ENCODE measurements at places on chromosomes 11 and 22.

GRCh38 chr11:102320188-102320587, 2.9 kb downstream of the BIRC3 start:
- DNase-seq = no peak

DNA sequence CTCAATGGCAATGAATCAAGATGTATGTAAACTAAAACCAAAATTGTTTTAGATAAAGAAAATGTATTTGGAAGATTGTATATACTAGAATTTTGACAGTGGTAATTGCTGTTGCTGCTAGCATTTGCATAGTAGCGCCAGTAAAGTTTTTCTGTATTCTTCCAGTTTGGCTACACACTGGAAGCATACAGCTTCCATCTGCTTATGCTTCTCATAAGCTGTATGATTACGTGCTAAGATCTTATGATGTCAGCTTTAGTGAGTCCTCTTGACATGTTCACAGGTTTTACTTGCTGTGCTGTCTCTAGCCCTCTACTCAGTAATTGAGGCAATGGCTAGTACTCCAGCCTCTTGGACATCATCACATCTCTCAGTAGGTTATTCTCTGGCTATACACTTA, 256.3 kb downstream of the DDX10 start:
- DNase-seq = no peak

DNA sequence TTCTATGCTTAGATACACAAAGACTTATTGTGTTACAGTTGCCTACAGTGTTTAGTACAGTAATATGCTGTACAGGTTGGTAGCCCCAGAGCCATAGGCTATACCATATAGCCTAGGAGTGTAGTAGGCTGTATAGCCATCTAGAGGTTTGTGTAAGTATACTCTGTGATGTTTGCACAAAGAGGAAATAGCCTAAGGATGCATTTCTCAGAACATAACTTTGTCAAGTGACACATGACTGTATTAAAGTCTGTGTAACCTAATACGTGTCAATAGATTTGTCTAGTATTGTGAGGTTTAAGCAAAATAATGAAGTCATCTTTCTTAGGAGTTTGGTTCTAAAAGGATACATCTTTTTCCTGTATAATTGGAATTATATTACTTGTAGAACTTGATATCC, 5.5 kb downstream of the ZC3H12C start:
- DNase-seq = no peak

DNA sequence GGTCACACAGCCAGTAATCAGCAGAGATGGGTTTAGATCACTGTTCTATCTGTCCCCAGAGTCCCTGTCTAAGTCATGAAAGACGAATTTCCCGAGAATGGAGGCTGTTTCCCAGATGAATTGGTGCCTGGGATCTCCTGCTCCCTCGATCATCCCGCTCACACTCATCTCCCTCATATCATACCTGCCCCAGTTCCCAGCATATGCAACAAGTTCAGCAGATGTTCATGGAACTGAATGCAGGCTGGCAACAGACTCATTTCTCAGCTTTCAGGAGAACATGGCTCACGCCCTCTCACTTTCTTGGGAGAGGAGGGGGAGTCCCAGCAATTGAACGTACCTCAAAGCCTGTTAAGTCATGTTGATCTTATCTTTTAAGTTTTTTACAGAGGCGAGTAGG, 22.1 kb downstream of the CD6 start:
- peak; percentile 50 for DNase-seq

- no peak for DNase-seq
Measured at GRCh38 chr11:26960281-26960680, 33.6 kb upstream of the FIBIN start.

GRCh38 chr11:110894224-110894623, 182.0 kb upstream of the ARHGAP20 start:
- no peak for DNase-seq

- no peak for DNase-seq
Measured at GRCh38 chr11:32429477-32429876, 5.9 kb downstream of the WT1 start.

GRCh38 chr11:21411104-21411503, 741.7 kb downstream of the NELL1 start:
- DNase-seq = no peak

DNA sequence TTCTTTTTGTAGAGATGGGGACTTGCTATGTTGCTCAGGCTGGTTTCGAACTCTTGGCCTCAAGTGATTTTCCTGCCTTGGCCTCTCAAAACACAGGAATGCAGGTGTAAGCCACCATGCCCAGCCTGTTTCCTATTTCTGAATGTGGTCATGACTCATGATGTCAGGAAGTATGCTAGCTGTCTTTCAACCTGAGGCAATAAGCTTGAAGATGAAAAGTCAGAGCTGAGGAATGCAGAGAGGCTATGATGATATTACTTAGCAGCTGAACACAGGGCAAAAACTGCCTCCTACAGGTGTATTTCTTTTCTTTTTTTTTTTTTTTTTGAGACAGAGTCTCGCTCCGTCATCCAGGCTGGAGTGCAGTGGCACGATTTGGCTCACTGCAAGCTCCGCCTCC, 9.0 kb upstream of the NUCB2 start:
- DNase-seq = no peak

DNA sequence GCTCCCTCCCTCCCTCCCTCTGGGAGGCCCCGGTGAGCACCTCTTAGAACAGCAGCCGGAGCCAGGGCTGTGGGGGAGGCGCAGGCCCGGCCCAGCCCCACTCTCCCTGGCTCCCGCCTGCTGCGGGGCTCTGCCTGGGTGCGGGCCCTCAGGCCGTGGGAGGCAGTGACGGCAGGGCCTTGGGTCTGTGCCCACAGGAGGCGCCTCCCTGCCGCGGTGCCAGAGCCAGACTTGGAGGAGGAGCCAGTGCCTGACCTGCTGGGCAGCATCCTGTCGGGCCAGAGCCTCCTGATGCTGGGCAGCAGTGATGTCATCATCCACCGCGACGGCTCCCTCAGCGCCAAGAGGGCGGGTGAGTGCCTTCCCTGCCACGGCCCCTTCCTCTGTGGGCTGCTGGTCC, 9.5 kb downstream of the IRF7 start:
- DNase-seq = no peak

GRCh38 chr11:64207256-64208085, 950 bp downstream of the FERMT3 start:
- peak; percentile 85 for DNase-seq

- DNase-seq = no peak
Measured at GRCh38 chr11:15347969-15348734, 233.4 kb downstream of the INSC start.

- no peak for DNase-seq
Measured at GRCh38 chr11:58286249-58286648, 18.2 kb upstream of the OR10W1 start.

DNA sequence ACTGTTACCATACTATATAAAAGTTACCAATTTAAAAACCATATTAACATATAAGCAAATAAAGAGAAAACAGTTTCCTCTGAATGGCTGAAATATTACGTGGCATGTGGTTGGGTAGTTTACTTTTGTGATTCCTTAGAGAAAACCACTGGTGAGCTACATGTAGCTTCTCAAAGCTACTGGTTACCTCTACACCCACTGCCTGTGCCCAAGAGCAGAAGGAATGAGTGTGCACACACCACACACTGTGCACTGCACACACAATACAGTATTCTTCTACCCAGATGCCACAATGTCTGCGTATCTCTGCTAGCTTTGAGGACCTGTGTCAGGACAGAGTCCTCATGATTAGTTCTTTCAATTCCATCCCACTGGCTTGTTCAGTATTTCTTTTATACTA, 25.5 kb upstream of the YPEL1 start:
- DNase-seq = peak; percentile 59

- peak; percentile 82 for DNase-seq
Measured at GRCh38 chr11:6320411-6321155, at the start of gene CAVIN3. TSS of gene CAVIN3 (minus strand) at chr11:6320501. CDS start at chr11:6320476, 25 bp downstream.

DNA sequence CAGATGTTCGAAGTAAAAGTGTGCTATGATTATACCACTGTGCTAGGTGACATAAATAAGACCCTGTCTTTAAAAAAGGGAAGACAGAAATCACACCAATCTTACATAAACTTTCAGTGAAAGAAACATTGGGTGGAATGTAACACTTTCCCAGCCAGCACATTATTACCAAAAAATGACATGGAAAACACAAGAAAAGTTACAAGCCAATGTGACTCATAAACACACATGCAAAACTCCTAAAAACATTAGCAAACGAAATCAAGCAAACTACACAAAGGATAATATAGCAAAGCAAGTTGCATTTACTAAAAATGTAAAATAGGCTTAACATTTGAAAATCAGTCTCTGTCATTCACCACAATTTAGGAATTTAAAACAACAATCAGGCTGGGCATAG, 47.0 kb downstream of the SBF2 start:
- DNase-seq = no peak

DNA sequence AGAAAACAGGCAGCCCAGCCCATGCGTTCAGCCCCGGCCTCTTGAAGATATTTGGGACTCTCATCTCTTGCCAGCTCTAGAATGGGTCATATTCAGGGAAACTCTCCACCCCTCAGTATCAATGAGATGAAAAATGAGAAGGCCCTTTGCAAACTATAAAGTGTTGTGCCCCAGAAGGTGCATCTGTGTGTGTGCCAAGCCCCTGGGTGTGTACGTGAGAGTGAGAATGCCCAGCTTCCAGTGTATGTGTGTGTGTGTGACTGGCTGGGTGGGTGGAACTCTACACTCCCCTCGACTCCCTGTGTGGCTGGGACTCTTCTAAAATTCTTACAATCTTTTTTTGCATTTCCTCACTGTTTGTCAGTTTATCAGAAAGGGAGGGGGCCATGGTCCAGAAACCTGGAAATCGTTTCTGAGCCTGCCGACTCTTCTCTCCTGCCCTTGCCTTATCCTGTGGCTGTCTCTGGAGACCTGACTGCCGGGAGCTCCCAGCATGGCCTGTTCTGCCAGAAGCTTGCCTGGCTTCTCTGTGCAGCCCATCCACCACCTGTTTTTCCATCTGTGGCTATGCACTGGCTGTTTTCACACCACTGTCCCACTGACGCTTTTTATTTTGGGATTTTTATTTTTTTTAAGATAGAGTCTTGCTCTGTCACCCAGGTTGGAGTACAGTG, 1.2 kb downstream of the P2RY6 start:
- no peak for DNase-seq

DNA sequence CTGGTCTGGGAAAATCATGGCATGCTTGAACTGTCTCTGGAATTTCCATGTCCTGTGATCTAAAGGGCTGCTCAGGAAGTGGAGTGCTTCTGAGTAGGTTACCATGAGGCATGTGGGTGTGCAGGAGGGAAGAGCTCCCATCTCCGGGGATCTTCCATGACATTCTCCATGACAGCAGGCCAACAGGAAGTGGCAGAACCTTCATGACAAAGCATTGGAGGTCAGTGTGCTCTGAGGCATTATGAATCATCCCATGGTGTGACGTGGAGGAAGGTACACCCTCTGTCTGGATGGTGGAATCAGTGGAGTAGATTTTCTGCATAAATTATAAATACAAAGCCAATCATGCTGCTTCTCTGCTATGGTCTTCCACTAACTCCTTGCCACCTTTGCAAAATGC, 139.6 kb upstream of the E2F8 start:
- no peak for DNase-seq

DNA sequence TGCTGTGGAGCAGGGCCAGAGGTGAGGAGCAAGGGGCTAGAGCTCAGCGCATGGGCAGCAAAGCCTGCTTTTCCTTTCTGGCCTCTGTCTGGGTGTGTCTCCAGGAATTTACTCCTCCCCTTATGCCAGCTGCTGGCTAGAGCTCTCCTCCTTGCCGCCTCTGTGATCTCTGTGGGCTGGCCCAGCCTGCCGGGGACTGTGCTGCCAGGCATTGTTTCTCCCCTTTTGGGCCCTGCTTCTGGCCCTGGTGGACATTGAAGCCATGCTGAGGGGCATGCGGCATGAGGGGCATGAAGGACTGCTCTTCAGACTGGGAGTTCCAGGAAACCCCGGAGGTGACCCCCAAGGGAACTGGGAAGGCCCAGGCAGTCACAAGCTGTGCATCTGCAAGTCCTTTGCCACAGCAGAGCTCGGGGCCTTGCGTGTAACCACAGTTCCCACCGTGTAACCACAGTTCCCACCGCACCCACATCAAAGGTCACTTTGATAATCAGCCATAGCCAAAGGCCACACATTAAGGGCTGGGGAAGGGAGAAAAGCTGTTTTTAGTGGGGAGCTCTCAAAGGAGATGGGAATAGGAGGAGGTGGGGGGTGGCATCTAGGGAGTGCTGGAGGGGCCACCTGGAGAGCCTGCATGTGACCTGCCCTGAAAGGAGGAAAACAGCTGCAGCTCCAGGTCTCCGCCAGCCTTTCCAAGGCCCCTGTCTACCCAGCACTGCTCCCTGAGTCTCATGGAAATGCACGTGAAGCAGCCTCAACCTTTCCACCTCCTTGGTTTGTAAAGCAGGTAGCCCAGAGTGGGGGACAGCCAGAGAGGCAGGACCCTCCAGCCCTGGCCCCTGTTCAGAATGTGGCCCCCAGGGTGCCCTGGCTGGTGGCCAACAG, 62.3 kb downstream of the PPFIBP2 start:
- peak; percentile 22 for DNase-seq

DNA sequence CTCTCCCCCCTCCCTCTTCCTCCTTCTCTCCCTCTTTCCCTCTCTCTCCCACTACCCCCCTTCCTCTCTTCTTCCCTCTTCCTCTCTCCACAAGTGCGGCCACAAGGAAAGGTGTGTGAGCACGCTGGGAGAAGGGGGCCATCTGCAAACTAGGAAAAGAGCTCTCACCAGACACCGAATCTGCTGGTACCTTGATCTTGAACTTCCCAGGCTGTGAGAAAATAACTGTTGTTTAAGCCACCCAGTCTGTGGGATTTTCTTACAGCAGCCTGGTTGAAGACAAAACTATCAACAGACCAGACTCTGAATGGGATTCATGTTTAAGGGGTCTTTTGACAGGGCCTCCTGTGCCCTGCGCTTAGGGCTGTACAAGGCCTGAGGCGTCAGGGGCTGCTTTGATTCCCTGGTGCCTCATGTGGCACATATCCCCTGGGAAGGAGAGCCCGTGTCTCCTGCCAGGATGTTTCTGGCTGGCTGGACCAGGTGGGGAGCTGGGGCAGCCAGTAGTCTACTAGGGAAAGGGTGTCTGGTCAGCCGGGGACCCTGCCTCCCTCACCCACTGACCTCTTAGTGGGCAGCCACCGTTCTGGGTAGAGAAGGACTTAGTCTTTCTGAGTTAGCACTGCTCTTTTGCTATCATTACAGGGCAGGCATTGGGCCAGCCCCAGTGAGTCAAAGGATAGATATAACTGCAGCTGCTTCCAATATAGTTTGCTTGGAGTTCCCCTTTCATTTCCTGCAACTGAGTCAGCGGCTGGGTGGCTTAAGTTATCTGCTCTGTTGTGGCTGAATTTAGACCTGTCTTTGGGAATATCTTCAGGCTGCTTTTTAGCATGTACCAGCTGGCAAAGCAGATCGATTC, 6.2 kb downstream of the PANX1 start:
- peak; percentile 35 for DNase-seq

- no peak for DNase-seq
Measured at GRCh38 chr11:76253416-76253815, 47.1 kb upstream of the WNT11 start.
